SHP77 treated with DMSO at 0.1 percent for 48 hours (cell line): ENCODE measurements at places on chromosomes 13 and 19.

- no peak for DNase-seq
Observed at GRCh38 chr19:46803555-46803954, 15.2 kb upstream of the SLC1A5 start.

DNA sequence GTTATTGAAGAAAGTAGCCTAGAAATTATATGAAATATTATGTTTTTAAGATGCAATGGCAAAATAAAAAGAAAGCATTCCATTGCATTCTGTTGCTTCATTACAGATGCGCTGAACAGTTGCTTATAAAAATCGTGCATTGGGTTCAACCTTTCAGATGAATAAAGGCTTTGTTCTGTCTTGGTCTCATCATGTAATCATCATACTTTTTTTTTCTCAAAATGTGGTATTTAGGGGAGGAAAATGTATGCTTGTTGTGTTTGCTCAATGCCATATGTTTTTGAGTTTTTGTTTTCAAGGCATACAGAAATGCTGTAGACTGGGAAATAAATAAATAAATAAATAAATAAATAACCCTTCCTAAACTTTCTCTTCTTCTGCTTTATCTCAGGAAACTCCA is 1.1 kb upstream of the MBNL2 start:
- DNase-seq = no peak

DNA sequence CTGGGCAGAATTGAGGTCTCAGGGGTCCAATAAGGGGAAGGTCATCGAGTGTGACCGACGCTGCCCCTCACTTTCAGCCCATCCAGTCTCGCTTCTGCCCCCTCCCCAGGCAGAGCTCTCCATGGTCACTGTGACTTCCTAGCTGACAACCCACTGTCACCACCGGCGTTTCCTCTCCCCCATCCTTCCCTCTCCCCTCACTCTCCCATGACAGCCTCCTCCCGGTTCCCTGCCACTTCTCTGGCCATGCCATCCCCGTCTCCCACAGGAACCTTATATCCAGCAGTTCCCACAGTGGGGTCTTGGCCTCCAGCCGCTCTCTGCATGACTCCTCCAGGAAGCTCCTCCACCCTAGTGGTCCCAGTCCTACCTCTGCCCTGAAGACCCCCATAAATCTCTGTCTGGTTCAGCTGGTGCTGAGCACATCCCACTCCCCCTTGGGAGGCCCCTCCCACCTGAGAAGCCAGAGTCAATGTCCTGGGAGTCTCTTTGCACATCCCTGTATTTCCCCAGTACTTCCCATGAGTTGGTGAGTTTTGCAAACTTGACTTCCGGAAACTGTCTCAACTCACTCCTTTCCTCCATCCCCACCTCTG is 24.7 kb upstream of the CD33 start:
- no peak for DNase-seq

- DNase-seq = no peak
Observed at GRCh38 chr19:7718668-7719067, 13.2 kb downstream of the CLEC4G start.

GRCh38 chr13:70616847-70617246 is 508.6 kb upstream of the KLHL1 start:
- DNase-seq = no peak

DNA sequence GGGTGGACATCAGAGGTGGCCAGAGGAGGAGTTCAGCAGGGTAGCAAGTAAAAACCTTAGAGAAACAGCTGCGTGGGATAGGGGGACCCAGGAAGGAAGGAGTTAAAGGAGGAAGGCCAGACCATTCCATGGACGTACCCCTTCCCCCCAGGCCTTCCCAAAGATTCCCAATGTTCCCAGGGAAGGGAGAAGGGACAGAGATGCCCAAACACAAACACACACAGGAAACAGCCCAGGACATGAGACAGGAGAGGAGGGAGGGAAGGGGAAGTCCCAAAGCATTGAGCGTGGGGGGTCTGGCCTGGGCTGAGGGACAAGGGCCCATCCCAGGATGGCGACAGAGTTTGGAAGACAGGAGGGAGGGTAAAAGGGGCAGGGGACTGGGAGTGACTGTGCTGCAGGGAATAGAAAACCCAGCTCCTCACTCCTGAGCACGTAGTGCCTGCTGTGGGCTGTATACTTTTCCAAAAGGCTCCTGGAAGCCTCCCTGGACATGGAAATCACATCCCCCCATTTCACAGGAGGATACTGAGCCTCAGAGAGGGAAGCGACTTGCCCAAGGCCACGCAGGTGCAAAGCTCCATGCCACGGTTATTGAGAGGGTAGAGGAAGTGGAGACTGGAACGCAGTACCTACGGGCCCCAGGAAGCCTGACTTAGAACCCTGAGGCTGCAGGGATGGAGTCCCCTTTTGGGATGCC is 1.1 kb downstream of the SYDE1 start:
- DNase-seq = no peak

GRCh38 chr19:32773126-32773525 is 53.6 kb downstream of the TDRD12 start:
- no peak for DNase-seq

DNA sequence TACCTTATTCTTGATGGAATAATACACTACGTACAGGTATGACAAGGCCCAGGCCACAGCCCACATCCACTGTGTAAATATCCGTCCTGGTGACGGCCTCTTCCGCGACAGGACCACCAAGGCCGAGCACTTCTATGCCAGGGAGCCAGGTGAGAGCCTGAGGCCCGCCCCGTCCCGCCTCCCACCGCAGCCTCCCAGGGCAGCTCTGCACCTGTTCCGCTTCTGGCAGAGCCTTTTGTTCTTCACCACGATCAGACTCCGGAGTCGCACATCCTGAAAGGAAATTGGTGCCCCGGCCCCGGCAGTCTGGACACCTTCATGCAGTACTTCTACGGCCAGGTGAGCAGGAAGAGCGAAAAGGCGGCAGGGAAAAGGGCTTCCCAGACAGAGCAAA is 10.6 kb upstream of the ZNF358 start:
- no peak for DNase-seq

DNA sequence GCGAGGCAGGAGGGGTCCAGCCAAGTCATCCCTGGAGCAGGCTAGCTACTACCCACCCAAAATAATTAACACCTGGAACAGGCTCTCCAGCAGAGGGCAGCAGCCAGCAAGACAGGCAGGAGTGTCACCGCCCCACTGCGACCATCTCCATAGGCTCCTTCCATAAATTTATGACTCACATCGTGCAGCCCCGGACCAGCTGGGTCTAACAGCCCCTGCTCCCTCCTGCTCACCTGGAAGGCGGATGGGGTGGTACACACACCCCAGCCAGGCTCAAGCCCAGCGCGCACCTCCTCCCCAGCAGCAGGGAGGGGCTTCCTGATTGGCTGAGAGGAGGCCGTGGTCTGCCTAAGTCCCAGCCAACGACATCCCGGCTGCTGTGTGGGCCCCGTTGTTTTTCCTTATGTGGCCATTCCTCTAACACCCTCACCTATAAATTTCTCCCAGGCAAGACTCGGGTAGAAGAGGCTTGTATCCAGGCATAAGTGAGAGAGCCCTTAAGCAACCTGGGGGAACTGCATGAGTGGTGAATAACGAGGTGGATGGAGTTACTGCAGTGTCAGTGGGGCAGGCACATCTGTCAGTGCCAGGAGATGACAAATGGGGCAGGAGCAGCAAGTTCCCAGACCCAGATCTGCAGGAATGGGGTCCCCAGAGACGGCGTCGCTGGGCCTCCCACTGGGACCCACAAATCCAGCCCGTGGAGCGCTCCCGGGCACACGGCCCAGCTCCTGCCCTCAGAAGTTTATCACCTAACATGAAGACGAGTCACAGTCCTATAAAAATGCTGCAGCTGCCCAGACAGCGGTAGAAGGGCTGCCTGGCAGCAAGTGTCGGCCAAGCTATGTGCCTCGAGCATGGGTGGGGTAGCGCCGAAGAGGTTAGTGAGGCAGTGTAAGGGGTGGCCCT is 43.1 kb downstream of the CEBPG start:
- peak; percentile 44 for DNase-seq

DNA sequence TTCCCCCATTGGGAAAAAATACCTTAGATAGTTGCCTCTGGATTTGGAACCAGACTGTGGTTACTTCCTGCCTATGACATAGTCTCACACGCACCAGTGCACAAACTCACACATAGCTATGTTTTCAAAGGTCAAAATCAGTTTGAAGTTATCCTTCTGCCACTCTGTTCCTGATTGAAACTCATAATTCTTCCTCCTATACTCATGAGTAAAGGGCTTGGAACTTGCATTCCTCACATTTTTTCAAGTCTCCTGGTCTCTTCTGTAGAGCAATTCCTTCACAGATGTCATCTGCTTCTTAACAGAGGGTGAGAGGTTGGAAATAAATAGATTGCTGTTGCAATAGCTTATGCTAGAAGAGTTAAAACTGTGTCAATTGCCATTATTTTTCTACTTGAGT is 18.6 kb upstream of the POSTN start:
- DNase-seq = no peak

DNA sequence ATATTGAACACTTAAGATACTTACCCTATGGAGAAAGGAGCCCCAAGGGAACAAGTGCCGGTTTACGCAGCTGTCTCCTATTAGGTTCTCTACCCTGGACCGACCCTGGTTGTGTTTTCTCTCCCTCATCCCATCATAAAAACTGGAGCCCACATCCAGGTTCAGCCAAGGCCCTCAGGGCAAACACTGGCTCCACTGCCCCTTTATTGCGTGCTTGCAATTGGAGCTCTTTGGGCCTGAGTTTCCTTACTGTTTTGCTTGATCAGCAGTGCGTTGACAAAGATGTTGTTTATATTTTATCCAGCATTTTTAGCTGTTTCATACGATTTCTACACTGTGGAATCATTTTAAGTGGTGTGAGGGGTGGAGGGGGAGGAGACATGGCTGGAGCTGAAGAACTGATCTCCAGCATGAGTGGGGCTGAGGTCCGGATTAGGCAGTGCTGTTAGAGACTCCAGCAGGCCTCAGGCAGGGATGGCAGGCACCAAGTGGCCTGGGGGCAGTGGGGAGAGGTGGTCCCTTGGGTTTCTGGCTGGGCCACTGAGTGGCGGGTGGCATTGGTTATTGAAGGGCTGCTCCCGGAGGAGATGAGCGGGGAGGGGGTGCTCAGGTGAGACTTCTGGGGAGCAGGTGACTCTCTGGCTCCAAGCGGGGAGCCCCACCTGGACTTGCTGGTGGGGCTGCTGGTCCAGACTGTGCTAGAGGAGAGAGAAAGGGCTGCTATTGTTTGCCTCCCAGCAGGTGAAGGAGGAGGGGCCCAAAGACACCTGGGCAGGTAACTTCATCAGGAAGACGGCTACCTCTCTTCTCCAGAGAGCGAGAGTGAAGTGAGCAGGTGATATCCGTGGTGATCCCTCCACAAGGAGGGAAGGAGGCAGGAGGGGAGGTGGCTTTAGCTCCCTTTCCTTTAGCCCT is 62.4 kb upstream of the RNF113B start:
- no peak for DNase-seq

DNA sequence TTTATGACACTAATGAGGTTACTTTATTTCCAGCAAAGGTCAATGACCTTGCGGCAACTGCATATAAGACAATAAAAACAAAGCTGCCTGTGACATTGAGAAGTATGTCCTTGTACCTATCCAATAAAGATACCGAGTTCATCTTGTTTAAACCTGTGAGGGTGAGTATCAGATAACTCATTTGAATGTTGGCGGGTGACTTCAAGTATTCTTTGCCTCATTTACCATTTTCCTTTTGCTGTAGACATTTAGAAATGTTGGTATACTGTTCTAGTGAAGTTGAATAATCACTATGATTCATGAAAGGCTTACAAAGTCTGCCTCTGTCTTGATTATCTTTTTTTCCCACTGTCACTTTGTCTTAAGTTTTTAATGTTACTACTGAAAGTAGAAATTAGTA is 65.0 kb downstream of the COG3 start:
- no peak for DNase-seq

DNA sequence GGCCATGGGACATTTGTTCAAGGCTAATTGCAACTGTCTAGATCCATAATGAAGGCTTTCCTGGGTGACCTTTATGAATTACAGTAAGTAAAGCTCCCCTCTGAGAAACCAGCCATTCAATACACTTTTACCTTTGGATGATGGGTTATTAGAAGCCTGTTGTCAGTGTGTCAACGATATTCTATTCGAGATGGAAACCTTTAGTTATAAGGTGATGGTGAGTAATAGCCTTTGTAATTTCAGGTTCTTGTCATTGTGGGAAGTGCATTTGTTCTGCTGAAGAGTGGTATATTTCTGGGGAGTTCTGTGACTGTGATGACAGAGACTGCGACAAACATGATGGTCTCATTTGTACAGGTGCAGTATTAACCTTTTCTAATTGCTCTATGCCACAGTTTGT is 261.7 kb downstream of the ITGBL1 start:
- peak; percentile 64 for DNase-seq

DNA sequence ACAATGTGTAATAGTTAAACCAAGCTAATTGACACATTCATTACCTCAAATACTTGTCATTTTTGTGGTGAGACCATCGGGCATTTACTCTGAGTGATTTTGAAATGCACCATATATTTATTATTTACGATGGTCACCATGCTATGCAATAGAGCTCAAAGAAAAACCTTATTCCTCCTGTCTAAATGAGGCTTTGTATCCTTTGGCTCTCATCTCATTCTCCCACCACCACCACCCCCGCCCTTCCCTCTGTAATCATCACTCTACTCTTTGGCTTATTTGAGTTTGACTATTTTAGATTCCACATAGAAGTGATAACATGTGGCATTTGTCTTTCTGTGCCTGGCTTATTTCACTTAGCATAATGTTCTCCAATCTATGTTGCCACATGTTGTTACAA is 124.9 kb downstream of the CYSLTR2 start:
- DNase-seq = no peak

GRCh38 chr19:50858886-50859285 is 4.2 kb downstream of the KLK3 start:
- DNase-seq = peak; percentile 47

- DNase-seq = no peak
Observed at GRCh38 chr19:28199323-28199722, 1013.6 kb downstream of the UQCRFS1 start.

GRCh38 chr19:15101479-15102082 is 5.6 kb upstream of the SYDE1 start:
- peak; percentile 10 for DNase-seq

GRCh38 chr13:33008946-33009722 is 7.1 kb upstream of the KL start:
- no peak for DNase-seq

GRCh38 chr19:19653597-19654147 is 9.8 kb downstream of the ATP13A1 start:
- no peak for DNase-seq

DNA sequence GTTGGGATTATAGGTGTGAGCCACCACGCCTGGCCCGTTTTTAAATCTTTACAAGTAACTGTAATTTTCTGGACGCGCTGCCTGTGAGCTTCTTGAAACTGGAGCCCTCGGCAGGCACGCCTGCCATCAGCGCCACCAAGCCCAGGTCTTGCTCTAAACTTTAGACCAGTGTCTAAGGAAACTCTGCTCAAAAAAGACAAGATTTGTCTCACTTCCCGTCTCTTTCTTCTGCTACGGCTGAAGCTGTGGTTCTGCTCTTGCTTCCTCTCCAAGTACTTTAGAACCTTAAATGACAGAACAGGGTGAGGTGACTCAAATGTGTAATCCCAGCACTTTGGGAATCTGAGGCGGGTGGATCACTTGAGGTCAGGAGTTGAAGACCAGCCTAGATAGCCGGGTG is 24.9 kb downstream of the RCN3 start:
- DNase-seq = no peak
